ENCODE measurements at places on chromosomes 13 and 19.

DNA sequence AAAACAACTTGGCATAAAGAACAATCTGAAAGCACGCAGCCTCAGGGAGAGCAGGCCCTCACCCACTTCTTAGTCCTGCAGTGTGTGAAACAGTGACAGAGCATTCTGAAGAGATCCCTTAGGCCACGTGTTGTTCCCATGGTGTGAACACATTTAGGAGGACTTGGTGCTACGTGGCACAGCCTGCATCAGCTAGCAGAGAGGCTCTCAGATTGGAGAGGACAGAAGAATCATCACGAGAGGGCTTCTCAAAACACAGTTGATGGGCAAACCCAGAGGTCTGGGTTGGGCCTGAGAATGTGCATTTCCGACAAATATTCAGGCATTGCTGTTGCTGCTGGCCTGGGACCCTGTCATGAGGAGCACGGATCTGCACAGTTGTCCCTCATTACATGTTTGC lies 26.1 kb upstream of the TFDP1 start:
- no peak for DNase-seq

DNA sequence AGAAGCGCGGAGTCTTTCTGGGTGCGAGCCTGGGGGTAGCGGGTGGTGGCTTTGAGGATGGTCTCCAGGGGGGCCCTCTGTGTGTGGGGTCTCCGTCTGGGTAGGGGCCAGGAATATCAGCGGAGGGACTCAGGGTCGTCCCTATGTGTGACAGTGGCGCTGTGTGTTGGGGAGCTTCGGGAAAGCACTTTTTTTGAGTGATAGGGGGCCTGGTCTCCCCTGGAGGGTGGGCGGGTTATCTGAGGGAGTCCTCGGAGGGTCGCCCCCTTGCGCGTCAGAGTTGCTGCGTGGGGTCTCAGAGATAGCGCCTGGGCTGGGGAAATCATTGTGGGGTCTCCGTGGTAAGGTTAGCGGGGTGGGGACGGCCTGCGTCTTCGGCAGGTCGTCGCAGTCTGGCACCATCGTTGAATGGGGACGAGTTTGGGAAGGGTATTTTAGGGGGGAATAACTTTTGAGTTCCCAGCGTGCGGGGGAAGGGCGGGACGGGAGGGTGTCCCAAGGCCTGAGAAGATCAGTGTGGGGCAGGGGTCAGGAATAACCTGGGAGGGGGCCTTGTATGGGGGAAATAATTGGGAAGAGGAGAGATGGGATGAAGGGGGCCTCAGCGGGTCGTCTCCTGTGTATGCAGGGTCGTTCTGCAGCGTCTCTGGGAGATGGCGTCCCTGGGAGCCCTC lies 857 bp downstream of the IER2 start:
- peak; percentile 17 for DNase-seq

- peak; percentile 19 for DNase-seq
Observed at GRCh38 chr19:19261350-19262189, 11.5 kb downstream of the TM6SF2 start.

- peak; percentile 81 for DNase-seq
Observed at GRCh38 chr19:17424743-17425365, 5.0 kb downstream of the MVB12A start.

- DNase-seq, result no peak
Observed at GRCh38 chr19:56083668-56084067, 37.4 kb downstream of the ZNF787 start.

DNA sequence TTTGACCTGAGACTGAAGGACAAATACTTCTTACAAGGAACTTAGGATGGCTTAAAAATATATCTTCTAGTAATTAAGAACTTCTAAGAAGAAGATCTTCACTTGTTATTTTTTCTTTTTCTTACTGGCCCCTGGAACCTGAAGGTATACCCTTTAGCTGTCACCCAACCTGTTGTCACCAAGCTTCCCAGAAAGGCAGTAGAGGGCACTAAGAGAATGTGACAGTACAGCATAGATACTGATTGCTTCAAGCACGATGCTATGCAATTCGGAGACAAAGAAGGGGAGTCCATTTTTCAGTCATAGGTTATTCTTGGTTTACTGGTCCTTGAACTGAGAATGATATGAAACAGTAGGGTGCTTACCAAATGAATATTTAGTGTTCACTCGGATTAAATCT lies 208.3 kb upstream of the PCDH9 start:
- no peak for DNase-seq

- DNase-seq, result no peak
Observed at GRCh38 chr13:97238432-97238831, 16.3 kb downstream of the MBNL2 start.

- DNase-seq, result no peak
Observed at GRCh38 chr13:113601166-113602070, 16.9 kb downstream of the TFDP1 start.

DNA sequence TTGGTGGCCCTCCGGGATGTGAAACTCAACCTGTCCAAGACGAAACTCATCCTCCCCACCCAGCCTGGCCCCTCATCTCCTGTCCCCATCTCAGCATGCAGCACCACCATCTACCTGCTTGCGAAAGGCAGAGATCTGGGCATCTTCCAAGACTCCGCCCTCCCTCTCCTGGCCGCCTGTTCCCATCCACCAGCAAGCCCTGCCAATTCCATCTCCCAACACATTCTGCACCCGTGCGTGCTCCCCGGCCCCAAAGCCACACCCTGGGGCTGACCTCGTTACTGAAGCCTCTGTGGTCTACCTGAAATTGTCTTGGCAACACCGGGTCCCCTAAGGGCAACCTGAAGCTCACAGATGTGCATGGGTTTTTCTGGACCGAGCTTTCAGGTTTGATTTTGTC lies 13.2 kb upstream of the CAMSAP3 start:
- no peak for DNase-seq
